Fibroblast of skin of left quadriceps (primary cell): ENCODE measurements at places on chromosomes 3 and 15.

DNA sequence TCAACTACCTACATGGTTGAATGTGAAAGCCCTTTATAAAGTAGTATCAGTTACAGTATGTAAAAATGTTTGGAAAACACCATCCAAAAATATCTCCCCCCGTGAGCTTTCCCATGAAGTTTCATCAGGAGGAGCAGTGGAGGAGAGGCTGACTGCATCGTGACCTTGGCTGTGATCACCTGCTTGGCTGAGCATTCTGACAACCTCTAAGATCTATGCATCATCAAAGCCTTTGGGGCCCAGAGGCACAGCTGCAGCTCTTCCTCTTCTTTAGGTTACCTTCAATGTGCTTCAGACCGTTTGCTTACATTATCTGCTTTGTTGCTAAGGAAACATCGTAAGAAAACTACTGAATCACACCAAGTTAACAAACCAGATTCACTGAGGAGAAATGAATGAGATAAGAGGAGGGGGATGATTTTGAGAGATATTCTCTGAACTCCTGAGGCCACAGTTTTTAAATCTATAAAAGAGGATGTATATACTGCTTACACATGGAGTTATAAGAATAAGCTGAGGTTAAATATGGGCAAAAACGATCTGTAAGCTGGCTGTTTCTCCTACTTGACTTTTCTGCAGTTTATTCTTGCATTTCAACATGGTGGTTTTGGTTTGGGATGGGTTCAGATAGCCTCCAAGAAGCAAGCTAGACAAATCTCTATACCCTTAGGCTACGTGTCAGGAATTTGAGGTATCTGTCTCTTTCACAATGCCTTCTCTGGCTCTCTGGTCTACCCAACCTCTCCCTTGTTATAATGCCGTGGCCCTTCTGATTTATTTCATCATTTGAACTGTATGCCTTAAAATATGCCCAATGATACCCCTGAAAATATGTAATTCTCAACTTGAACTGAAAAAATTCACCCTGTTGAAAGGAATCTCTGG is 4.0 kb downstream of the GCSAM start:
- no peak for DNase-seq

- no peak for DNase-seq
These were observed 843.2 kb downstream of the CADM2 start for GRCh38 chr3:85801955-85802354.

DNA sequence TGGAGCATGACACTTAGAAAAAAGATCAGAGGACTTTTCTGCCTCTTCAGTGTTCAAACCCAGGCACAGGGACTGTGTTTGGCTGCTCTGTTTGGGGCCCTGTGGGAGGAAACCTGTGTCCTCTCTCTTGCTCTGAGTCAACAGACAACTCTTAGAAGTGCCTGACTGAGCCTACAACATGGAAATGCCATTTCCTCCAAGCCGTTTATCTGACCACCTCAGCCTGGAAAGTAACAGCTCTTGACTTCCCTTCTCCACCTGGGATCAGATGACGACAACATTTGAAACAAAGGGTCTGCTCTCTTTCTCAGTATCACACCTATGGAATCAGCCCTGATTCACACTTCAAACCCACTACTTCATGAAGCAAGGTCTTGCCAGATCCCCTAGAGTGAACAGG is 91.3 kb upstream of the CTDSPL start:
- no peak for DNase-seq

GRCh38 chr3:107870943-107871638 is 219.7 kb downstream of the CD47 start:
- no peak for DNase-seq

GRCh38 chr3:125960456-125961288 is 8.3 kb upstream of the ROPN1B start:
- DNase-seq, result no peak

GRCh38 chr15:67914537-67915460 is 75.0 kb upstream of the RNU6-1 start:
- peak; percentile 40 for DNase-seq

GRCh38 chr3:107853821-107854220 is 237.0 kb downstream of the CD47 start:
- DNase-seq, result no peak

GRCh38 chr3:64957408-64958198 is 269.8 kb upstream of the ADAMTS9 start:
- DNase-seq, result peak; percentile 36

GRCh38 chr3:89300981-89301380 is 193.6 kb downstream of the EPHA3 start:
- DNase-seq, result peak; percentile 49

DNA sequence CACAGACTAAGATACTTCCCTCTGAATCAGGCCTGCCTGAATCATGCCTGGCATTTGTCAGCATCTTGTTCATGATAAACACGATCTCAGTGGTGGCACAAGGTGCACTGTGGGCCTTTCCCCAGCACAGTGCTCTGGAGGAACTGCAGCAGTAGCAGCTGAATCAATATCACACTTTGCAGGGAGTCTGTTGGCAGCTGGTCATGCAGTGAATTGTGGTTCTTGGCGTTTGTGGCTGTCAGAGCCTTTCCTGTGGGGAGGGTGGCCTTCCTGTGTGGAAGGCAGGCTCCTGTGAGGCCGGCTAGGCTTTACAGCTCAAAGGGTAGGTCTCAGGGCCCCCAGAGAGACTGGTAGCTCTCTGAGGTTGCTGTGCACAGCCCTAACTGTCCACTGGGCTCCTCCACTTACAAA is 54.4 kb upstream of the TLE3 start:
- no peak for DNase-seq

DNA sequence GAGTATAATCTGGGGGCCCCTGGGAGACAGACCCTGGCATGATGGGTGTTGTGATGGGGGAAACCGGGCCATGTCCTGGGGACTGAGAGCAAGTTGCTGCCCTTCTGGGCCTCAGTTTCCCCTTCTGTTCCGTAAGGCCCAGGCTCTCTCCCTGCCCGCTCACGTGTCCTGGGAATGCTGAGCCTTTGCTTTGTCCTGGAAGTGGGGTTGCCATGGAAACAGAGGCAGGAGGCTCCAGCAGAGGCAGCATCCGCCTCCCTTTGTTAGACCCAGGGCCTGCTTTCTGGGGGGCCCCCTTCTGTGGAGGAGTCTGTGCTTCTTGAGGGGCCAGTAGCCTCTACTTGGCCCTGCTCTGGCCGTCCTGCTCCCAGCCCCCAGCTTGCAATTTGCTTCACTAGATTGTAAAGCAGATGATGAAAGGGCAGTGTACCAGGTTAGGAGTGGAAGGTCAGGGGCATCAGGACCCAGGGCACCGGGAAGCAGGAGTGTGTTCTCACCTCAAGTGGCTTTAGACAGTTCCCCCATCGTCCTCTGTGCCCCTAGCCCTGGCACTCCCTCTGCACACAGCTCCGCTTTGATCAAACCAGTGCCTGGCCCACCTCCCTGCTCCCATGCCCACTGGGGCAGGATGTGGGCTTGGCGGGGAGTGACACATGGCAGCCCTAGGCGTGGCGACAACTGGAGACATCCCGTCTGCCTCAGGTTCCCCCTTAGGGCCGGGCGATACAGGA is 105.6 kb downstream of the FBLN2 start:
- DNase-seq, result no peak

DNA sequence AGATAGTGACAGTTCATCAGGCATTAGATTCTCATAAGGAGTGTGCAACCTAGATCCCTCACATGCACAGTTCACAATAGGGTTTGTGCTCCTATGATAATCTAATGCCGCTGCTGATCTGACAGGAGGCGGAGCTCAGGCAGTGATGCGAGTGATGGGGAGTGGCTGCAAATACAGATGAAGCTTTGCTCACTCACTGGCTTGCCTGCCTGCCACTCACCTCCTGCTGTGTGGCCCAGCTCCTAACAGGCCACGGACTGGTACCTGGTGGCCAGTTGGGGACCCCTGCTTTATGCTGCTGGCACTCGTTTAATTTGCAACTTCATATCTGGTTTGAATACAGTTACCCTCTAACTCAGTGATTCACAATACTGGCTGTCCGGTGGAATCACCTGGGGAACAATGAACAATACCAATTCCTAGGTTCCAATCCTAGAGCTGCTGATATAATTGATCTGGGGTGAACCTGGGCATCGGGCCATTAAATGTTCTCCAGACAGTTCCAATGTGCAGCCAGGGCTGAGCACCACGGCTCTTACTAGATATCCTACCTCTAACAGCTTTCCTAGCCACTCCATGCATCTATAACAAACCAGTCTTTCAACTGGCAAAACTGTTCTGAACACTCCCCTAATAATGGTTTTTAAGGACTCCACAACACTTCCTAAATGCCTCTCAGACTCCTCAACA is 131.4 kb downstream of the ATP1B3 start:
- DNase-seq, result no peak

DNA sequence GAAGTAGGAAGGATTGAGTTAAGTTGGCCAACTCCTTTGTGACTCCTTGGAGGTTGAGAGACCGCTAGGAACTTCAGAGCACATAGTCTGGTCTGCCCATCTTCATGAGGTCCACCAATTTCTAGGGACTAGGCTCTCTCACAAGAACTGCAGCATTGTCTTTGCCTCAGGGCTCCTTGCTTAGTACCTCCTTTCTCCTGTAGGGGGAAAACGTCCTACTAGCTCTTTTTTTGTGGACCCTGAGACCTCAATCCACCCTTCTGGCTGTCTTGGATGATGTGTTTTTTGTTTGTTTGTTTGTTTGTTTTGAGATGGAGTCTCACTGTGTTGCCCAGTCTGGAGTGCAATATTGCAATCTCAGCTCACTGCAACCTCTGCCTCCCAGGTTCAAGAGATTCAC is 21.6 kb downstream of the REC114 start:
- DNase-seq, result no peak
